Choroid plexus epithelial cell (primary cell): ENCODE measurements at places on chromosomes 1 and 21.
A peak's percentile ranks its signal among the peaks of the same experiment; 100 is the strongest.

DNA sequence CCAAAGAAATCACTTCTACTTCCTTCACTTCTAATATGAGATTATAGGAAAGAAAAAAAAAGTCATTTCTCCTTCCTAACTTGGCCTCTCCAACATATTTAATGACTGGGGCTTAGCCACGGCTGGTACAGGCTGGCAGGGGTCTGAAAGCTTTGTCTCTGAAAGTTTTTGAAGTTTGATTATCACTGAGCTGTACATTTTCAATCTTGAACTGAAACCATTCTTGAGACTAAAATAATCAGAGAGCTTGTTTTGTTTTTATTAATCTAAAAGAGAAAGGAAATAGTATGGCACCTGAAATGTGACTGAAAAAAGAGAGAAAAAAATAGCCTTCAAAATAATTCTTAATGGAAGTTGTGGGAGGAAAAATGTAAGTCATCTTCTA is 3.8 kb upstream of the KRTAP19-8 start:
- no peak for DNase-seq

DNA sequence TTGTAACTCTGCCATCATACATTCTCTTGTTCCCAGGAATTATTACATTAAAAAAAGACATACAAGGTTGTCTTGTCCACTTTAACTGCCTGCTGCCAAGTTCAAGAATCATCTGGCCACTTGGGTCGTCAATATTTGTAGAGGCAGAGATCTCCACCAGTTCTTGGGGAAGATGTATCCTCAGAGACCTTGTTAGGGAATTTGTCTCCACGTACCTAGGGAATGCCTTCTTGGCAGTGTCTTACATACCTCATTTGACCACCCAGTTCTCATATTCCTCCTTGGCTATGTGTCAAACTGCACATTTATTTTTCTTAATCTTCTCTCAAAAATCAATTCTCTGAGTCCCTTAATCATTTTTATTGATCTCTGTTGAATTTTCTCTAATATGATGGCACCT is 266.0 kb downstream of the SPATA17 start:
- no peak for DNase-seq

DNA sequence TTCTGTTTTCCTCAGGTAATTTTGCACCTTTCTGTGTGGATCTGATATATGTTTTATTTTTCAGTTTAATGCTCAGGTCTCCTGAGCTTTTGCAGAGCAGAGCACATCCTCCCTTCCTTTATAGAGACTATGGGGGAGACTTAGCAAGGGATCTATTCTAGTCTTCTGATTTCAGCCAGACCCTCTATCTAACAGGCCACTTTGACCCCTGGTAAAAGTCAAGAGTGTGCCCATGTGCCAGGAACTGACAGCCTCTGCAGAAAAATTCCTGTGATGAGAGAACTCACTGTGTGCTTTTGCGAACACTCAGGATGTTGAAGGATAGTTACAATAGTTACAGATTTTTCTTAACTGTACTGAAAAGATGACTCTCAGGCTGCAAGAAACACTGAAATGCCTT is 123.3 kb downstream of the NOS1AP start:
- DNase-seq: no peak

- DNase-seq: no peak
Observed at GRCh38 chr1:183273300-183273699, 87.2 kb downstream of the LAMC2 start.

DNA sequence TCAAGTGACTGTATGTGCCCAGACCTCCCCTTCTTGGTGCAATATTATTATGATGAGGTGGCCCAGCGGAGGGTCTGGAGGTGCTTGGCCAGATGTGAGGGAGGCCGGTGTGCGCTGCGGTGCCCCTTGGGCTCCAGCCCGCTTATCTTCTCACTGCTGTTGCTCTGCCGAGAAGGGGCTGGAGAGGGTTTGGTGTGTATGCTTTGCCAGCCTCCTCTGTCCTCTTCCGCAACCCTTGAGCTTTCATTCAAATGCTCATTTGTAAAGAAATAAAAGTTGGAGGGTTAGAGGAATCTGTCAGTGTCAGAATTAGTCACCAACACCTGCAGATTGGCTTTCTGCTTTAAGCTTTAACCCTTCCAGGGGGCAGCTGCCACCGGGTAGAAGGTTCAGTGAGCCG is 19.7 kb downstream of the RNF220 start:
- no peak for DNase-seq

DNA sequence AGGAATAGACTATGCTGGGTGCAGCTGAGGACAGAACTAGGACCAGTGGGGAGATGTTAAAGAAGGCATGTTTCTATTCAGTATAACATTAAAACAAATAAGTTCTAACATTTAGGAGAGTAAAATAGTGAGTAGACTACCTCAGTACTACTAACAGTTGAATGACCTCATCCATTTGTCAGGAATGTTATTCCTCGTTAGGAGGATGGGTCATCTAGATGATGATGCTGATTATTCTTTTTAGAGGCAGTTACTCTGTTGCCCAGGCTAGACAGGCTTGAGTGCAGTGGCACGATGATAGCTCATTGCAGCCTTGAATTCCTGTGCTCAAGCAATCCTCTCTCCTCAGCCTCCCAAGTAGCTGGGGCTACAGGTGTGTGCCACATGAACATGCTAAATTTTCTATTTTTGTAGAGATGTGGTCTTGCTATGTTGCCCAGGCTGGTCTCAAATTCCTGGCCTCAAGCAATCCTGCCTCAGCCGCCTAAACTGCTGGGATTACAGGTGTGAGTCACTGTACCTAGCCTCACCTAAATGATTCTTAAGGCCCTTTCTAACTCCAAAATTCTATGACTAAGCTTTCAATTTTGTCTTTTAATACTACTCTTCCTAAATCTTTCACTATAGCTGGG is 9.3 kb downstream of the EEIG2 start:
- DNase-seq: no peak

GRCh38 chr1:236799001-236799400 is 3.9 kb downstream of the MTR start:
- no peak for DNase-seq

DNA sequence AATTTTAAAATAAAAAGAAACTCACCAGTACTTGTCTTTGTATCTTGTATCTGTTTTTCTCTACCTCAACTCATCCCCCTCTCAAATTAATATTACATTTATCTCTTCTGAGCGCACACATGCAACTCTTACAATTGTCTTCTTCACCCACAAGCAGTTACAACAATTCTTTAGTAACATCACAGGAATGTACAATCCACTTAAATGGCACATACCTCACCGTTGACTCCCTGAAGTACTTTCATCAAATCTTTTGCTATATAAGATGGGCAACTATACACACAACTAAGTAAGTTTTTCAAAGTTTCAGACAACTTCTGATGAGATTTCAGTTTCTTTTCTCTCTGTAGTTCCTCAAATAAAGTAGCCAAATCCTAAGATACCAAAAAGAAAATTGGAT is 28.3 kb downstream of the HEATR1 start:
- peak; percentile 69 for DNase-seq

- DNase-seq: no peak
Observed at GRCh38 chr1:204819495-204819894, 51.2 kb upstream of the NFASC start.

GRCh38 chr1:196515904-196516303 is 92.3 kb downstream of the KCNT2 start:
- peak; percentile 18 for DNase-seq

DNA sequence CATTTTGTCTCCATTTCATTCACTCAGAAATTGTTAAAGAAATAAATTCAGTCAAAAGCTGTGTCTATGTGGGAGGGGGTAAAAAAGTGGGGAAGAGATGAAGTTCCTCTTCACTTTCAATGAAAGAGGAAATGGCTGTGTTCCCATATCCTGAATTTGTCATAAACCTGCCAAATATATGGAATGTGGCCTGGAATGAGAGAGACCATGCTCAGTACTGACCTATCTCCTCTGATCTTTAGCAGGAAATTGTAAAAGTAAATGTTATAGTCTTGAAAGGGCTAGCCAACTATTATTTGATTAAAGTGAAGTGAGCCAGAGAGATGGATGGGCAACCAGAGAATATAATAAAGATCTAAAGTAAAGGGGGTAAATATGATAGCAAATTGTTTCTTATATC is 130.3 kb upstream of the C21orf91 start:
- no peak for DNase-seq

- DNase-seq: peak; percentile 47
Observed at GRCh38 chr1:46197964-46198811, at the start of gene POMGNT1. Gene POMGNT1 (minus strand): TSS chr1:46198434. CDS start chr1:46197821, 613 bp downstream.

- peak; percentile 19 for DNase-seq
Observed at GRCh38 chr1:40818264-40818961, 34.8 kb downstream of the KCNQ4 start.

DNA sequence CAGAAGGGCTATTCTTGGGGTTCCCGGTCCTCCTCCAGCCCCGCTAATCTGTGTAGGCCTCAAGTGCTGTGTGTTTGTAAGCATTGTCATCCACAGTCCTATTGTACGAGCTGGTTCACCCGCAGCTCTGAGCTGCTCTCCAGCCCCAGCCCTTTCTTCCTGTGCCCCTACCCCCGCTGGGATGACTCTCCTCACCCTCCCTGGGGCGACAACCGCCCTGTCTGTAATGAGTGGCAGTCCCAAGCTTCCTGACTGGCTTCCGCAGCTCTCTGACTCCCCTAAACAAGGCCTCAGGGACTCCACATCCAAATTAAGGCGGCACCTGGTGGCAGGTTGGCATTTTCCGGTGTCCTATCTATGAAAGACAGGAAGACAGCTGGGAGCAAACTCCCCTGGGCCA is 45.8 kb downstream of the TFF3 start:
- no peak for DNase-seq

GRCh38 chr1:241730031-241730430 is 78.0 kb downstream of the WDR64 start:
- DNase-seq: no peak

- peak; percentile 71 for DNase-seq
Observed at GRCh38 chr1:155105604-155106011, 22.1 kb upstream of the EFNA1 start.

DNA sequence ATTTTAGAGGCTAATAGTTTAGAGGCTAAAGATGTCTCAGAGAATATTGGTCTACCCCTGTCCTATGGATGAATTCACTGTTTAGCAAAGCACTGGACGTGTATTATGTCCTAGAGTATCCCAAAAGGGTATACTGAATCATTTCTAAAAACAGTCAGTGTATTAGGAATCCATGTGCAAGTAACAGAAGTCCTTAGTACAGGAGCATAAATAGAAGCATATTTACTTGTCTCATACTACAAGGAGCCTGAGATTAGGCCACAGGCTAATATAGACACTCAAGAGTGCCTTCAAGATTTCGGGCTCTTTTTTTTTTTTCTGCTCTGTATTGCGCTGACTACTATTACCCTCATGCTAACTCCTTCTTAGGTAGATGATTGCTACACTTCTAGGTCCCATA is 518.9 kb downstream of the USP25 start:
- DNase-seq: no peak

GRCh38 chr1:190172651-190173430 is 304.8 kb downstream of the BRINP3 start:
- DNase-seq: no peak

- DNase-seq: no peak
Observed at GRCh38 chr1:153616917-153617311, 789 bp upstream of the S100A14 start.

GRCh38 chr1:19028110-19028509 is 71.6 kb upstream of the IFFO2 start:
- DNase-seq: no peak

GRCh38 chr1:237098541-237098940 is 56.6 kb downstream of the RYR2 start:
- no peak for DNase-seq

GRCh38 chr1:202938287-202938925 is 11.4 kb upstream of the KLHL12 start:
- no peak for DNase-seq

DNA sequence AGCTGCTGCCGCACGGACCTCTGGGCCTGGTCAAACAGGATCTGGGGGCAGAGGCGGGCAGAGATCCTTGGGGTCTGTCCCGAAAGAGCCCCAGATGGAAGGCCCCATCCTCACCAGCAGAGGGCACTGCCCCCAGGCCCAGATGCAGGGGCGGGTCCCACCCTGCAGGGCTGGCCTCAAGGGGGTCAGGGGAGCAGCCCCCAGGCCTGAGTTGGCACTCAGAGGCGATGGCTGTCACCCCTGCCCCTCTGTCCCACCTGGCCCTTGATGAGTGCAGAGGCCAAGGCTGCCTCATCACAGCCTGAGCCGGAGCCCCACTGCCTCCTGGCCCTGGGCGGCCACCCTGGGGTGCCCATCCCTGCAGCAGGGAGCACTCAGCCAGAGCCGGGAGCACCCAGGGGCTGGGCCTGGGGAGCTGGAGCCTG is 5.7 kb downstream of the ACAP3 start:
- no peak for DNase-seq

DNA sequence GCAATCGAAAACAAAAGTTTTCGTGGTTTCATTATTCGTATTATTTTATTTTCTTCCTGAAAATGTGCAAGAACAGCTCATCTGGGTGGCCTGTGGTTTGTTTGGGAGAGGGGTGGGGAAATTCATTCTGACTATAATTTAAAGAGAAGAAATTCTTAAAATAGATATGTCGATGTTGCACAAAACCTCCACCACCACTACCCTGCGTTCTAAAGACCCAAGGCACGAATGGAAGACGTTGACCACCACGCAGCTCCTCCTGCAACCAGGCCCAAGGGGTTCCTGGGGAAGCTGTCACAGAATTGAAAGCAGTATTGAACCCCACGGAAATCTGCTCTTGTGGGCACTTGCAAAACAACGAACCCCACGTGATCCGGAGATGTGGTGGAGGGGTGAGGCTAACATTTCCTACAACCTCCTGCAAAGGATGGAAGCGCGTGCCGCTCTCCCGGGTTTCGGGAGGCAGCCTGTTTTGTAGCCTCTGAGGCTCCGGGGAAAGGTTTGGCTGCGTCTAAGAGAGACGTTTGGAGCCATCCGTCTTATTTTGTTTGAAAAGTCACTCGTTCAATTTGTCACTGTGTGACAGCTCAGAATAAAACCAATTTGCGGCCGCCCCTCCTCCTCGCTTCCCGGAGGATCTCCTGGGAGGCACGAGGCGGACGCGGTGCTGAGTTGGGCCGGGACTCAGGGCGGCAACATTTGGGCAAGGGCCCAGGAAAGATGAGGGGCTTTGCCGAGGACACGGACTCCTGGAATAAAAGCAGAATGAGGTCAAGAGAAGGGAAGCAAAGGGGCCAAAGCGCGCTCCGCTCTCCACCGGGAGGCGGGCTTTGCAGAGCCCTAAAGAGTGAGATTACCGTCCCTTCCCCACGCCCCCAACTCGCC is 810 bp upstream of the HLX start:
- no peak for DNase-seq

GRCh38 chr1:58695206-58695605 is 4.7 kb downstream of the MYSM1 start:
- DNase-seq: peak; percentile 11

GRCh38 chr1:158607296-158607695 is 2.2 kb downstream of the OR10Z1 start:
- DNase-seq: no peak

GRCh38 chr21:35783721-35784120 is 276.6 kb downstream of the SETD4 start:
- DNase-seq: no peak

- DNase-seq: peak; percentile 46
Observed at GRCh38 chr1:117147856-117148588, 26.5 kb upstream of the TRIM45 start.
